ENCODE measurements at places on chromosomes 13 and 19.

- DNase-seq, result no peak
Observed at GRCh38 chr13:23987331-23987894, 90.1 kb upstream of the C1QTNF9B start.

DNA sequence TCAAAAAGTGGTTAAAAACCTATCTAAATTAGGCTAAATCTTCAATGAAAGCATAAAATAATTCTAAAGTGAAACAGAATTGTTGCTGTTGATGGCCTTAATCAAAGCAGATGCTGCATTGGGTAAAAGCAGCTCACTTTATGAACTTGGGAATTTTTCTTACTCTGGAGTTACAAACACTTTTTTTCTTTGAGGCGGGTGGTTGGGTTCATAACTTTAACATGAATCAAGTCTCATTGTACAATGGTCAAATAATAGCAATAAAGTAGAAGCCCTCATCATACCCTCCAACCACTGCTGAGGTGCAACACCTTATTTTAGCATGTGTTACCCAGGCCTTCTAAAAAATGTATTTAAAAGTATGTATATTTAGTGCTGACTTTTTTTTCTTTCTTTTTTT, 29.1 kb downstream of the NUP58 start:
- no peak for DNase-seq

DNA sequence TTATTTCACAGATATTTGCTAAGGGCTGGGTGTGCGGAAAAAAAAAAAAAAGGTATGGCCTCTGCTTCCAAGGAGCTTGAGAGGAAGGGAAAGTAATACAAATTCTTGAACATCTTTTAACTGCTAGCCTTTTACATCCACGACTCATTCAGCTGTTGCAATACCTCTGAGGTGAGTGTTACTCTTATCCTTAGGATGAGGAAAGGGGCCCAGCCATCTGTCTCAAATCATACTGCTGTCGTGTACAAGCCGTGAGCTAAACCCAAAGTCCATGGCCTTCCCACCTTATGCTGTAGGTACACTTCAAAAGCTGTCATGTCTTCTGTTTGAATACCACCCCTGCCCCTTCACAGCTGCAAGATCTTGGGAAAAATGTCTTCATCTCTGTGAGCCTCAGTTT, 146.8 kb downstream of the KCNRG start:
- no peak for DNase-seq

DNA sequence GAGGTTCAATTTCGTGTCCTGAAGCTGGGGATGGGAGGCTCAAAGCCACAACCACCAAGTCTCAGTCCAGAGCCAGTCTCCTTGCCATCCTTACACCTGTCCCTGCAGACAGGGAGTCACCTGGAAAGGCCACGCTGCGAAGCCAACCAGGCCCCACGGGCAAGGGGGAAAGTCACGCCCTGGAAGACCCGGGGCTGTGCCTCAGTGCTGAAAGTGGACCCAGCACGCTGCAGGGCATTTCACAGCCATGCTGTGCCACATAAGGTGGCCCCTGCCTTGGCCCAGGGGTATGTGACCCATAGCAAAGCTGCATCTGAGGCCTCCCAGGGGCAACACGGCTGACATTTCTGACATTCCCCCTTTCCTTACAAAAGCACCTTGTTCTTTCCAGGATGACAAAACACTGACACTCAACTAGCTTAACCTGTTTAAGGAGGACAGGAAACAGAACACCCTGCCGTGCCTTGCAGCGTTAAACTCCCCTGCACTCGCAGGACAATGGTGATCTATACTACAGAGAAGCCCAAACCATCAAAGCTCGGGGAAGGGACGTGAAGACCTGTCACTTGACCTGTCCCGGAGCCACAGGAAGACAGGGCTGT, 14.8 kb downstream of the CHERP start:
- no peak for DNase-seq

DNA sequence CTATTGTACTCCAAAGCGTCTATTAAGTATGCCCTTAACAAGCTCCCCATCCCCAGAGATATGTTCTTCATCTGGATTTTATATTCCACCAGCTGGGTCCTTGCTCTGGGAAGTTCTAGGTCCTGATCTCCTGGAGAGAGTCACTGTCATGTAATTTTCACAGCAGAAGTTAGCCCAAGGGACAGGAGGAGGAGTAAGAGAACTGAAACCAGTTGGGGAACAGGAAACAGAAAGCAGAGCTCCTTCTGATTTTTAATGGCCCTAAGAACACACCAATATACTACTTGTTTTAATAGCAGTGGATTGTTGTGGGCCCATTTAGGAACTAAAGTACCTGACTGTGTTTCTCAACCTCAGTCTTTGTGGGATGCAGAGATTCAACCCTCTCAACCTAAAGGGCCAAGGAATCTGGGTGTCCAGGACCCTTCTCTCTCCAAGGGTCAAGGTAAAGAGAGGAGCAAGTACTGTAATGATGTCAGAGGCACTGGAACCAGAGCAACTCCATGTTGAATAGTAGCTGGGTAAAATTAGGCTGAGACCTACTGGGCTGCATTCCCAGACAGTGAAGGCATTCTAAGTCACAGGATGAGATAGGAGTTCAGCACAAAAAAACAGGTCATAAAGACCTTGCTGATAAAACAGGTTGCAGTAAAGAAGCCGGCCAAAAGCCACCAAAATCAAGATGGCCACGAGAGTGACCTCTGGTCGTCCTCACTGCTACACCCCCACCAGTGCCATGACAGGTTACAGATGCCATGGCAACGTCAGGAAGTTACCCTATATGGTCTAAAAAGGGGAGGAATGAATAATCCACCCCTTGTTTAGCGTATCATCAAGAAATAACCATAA, 8.1 kb upstream of the FPR3 start:
- DNase-seq, result no peak

DNA sequence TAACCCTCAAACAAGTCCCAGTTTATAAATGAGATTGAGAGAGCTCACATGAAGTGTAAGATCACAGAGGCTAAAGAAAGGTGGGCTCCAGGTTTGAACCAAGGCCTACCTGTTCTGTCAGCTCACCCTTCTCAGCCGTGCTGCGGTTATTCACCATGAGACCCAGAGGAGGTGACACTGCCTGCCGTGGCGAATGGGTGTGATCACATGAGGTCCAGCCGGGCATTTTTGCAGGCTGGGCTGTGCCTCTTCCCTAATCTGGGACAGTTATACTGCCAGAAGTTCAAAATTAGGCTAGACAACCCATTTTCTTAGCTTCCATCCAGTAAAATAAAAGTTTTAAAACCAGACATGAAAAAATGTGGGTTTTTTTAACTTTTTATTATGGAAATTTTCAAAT, 146.8 kb downstream of the FOXO1 start:
- DNase-seq, result no peak

DNA sequence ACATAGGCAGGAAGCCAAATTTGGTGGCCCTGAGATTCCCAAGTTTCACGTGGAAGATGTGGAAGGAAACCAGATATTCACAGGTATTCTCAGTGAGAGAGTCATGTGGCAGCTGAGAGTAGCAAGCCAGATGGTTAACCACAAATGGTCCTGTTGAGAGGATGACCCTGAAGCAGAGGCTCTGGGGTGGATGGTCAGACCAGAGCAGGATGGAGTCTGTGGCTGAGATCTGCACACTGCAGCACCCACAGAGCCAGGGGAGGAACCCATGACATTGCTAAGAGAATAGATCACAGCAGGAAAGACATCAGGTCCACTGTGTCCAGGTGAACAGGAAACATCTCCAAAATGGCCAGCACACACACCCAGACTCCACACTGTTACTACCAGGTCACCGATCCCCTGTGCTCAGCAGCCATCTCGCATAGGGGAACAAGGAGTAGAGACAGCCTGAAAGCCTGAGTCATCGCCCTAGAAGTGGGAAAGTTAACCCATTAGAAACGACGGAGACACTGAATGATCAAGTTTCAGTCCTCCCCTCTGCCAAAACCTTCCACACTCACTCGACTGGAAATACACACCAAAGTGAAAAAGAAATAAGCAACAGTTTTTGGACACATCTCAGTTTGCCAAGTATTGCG, 160.0 kb downstream of the RBM26 start:
- no peak for DNase-seq

Measured in activated naive CD4-positive, alpha-beta T cell (primary cell).